HAP-1 (cell line): ENCODE measurements at places on chromosomes 4 and X.

DNA sequence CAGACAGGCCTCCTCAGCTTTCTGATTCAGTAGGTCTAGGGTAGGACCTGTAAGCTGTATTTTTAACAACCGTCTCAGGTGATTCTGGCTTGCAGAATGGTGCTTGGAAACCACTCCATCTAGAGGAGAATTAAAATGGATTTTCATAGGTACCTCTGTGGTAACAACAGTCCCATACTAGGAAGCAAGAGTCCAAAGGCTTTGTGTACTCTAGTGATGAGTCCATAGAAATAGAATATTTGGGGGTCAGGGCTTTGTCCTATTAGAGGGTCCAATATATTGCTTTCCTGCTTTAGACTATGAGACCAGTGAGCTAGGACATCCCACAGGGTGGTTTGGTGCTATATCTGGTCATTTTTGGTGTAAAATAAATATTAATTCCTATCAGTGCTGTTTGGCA lies 242.0 kb downstream of the SCFD2 start:
- DNase-seq, result no peak

- DNase-seq, result no peak
Observed at GRCh38 chr4:112855058-112855457, 194.4 kb upstream of the ANK2 start.

DNA sequence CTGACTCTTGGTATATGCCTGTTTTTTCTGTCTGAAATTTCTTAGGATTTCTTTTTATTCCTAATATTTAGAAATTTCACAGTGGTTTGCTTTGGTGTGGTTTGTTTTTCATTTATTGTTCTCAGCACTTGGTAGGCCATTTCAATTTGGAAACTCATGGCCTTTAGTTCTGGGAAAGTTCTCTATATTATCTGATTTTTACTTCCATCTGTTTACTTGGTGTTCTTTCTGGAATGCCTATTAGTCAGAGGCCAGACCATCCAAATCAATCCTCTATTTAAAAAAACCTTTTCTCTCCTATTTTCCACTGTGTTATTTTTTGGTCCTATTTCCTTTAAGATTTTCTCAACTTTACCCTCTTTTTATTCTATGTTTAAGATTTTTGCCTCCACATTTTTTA lies 188.1 kb upstream of the SFRP2 start:
- no peak for DNase-seq

DNA sequence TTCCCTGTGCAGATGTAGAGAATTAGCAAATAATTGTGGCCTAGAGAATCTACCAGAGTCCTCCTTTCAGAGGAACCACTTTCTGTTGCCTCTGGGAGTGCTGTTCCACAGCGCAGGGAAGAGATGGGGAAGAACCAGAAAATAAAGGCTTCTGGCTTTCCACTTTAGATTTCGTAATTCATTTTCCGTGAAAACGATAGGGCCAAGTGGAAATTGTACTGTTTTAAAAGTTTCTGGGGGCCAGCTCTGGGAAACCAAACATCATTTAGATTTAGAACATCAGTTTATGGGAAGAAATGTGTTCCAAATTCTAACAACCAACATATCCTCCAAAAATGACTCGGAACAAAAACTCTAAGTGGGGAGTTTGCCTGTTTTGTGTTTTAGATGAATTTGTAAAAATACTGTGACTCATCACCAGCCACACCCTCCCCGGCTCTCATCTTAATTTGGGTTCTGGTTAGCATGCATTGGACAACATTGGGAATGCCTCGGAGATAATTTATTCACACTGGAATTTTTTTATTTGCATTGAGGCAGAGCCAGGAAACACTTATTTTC lies 65.2 kb upstream of the LNX1 start:
- no peak for DNase-seq

- DNase-seq, result no peak
Observed at GRCh38 chr4:38292529-38292928, 332.3 kb downstream of the PTTG2 start.

DNA sequence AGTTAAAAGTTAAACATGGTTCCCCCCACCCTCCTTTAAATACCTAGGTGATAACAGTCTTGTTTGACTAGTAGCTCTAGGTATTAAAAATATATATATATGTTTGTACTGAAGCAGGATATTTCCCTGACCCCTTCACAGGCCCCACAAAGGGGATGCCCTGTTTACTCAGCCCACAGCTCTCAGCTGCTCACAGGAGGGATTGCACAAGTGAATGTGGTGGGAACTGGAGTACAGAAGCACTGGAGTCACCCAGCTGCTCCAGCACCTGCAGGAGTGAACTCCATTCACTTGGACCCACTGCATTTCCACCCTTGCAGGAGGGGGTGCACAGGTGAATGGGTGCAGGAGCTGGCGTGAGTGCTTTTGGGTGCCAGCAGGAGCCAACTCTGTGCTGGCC lies 99.3 kb upstream of the TLR3 start:
- no peak for DNase-seq

GRCh38 chrX:46208225-46208854 lies 336.9 kb downstream of the ZNF674 start:
- no peak for DNase-seq

DNA sequence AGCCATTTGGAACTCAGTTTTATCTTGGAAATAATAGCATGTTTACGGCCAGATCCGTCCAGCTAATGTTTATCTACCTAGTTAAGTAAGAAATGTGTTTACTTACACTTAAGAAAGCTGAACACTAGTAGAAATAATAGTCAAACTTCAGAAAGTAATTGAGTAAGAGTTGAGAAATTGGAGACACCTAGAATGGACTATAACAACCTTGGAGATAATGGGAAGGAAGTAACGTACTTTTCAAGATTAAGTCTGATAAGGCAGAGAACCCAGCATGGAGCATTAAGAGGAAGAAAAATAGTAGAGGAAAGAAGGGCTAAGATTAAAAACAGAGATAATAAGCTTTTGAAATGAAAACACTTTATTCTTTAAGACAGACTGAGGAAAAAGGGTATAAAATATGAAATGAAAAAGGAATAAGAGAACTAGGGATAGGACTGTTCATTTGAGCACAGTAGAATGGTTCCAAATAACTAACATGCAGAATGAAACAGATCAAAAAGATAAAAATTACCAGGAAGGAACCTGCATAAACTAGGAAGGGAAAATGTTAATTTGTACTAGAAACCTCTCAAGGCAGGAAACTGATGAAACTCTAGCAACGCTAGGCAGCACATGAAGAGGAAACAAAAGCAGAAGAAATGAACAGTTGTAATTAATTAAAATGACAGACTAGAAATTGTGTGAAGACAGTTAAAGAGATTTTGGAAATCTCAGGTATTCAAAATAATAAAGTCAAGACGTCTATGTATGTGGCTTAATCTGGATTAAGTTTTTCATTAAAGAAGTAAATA lies 71.7 kb downstream of the FBXW7 start:
- no peak for DNase-seq

DNA sequence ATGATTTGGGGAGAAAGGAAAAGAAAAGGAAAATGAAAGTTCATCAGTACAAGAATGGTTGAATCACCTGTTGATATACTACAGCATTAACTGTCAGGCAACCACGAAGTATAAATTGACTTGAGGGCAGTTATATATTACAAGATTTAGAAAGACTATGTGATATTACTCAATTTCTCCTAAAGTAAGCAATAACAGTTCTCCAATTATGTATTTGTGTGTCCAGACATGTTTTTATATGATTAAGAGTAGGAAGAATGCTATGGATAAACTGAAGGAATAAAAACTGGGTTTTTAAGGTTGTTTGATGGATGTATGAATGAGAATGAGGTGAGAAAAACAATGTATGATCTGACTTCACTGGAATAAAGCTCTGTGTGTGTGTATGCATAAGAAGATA lies 2234.4 kb downstream of the ARAP2 start:
- DNase-seq, result no peak

GRCh38 chr4:61817071-61817470 lies 616.9 kb downstream of the ADGRL3 start:
- DNase-seq, result no peak

GRCh38 chrX:1178580-1179057 lies 33.8 kb downstream of the CRLF2 start:
- no peak for DNase-seq

DNA sequence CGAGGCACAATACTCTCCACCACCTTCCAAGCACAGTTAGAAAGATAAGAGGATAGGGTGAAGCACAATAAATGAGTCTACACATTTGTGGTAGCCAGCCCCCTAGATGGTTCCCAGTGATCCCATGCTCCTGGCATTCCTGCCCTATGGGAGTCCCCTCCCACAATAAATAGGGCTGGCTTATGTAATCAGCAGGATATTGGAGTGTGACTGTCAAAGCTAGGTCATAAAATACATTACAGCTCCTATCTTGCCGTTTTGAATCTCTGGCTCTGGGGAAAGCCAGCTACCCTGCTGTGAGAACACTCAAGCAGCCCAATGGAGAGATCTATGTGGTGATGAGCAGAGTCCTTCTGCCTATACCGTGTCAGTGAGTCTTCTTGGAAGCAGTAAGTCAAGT lies 198.7 kb upstream of the NOCT start:
- no peak for DNase-seq

DNA sequence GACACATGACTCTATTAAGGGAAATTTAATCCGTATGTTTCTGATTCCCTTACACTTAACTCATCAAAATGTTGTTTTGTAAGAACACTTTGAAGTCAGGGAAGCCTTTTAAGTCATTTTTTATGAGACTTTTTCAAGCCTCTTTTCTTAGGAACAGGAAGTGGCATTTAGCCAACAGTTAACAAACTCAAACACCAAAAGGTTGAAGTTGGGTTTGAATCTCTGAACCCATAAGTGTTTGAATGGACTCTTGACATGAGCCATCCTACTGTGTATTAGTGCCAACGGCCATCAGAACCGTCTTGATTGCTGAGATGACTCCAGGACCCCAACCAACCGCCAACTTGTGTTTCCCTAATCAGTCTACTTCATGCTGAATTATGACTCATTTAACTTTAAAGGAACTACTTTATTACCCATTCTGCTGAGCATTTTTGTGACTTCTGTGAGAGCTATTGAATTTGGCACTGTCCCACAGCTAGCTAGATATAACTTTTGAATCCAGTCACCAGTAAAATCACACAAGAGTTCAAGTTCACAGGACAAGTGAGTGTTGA lies 209.1 kb upstream of the FAT1 start:
- no peak for DNase-seq

DNA sequence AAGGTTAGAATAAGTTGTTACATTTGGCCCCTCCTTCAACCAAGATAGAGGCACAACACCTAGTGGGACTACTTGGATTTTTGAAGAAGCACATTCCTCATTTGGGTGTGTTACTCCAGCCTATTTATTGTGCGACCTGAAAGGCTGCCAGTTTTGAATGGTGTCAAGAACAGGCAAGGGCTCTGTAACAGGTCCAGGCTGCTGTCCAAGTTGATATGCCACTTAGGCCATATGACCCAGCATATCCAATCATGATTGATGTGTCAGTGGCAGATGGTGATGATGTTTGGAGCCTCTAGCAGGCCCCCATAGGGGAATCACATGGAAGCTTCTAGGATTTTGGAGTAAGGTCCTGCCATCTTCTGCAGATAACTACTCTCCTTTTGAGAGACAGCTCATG lies 35.5 kb upstream of the UGT2B4 start:
- no peak for DNase-seq

DNA sequence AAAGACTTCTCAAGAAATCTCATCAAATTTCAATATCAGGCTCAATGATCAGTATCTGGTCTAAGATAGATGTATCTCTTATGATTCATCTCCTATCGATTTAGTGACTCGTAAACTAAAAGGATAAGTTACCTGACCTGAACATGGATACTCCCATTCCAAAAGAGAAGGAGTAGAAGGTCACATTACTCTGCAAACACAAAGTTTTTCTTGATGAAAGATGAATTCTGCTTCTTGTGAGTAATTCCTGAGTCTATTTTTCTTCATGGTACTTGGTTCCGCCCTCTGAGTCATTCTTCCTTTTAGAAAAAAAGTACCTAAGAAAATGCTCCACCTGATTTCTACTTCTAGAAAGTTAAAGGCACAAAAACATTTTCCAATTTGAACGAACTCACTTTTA lies 223.1 kb upstream of the SLIT2 start:
- DNase-seq, result no peak

DNA sequence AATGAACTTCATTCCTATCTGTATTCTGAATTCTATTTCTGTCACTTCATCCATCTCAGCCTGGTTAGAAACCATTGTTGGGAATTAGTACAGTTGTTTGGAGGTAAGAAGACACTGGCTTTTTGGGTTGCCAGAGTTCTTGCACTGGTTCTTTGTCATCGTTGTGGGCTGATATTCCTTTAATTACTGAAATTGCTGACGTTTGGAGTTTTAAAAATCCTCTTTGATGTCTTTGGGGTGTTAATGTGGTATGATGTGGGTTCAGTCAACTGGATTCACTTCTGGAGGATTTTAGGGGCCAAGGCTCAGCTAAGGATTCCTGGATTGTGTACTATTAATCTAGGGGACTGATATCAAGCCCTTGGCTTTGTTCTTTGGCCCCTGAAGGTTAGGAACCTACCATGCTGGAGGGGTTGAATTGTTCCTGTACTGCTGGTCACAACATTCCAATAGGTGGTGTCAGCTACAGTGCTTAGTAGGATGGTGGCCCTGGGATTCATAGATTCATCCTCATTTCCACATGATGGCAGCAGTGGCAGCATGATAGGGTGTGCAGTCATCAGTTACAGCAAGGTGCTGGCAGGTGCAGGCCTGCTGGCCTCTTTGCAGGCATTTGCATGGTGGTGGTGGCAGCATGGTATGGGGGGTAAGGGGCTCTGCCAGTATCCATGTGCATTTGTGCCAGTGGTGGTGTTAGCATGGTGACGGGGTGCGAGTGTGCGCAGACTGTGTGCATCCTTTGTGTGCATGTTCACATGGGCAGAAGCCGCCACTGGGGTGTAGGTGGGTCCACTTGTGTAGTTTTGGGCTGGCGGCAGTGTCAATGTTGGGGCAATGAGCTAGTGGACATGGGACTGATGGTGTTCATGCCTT lies 301.3 kb downstream of the TEX13C start:
- DNase-seq, result no peak

DNA sequence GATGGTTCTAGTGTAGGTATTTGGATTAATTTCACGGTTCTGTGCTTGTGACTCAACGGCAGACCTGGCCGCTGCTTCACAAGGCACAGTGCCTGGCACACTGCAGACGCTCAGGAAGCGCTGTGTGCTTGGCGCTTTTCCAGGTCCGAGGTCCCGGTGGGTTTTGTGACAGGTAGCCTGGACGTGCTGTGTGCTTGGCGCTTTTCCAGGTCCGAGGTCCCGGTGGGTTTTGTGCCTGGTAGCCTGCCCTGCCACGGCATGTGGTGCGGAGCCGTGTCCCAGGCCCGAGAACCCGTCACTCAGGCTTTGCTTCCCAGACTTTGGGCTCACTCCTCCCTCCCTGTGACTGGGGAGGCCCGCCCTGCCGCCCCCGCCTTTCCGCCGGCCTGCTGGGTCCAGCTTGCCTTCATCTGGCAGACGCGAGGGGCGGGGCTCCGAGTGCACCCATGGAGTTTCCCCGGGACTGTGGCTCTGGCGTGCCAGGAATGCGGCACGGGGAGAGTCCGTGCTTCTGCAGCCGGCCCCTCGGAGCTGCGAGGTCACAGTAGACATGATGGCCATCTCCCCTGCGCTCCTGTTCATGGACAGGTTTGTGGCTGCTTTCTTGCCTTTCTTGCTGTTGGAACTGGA lies 44.2 kb downstream of the TBC1D14 start:
- no peak for DNase-seq

- no peak for DNase-seq
Observed at GRCh38 chr4:109266891-109267290, 35.6 kb downstream of the COL25A1 start.
